Gastrocnemius medialis (tissue), 4 donors: ENCODE measurements at places on chromosomes 2 and 18. TPM values are rescaled to one million over a fixed set of nuclear protein-coding genes. Genes with fewer than 3 reads are reported as not detected.

MARCO gene
- 3.2 TPM for total RNA-seq

DNA sequence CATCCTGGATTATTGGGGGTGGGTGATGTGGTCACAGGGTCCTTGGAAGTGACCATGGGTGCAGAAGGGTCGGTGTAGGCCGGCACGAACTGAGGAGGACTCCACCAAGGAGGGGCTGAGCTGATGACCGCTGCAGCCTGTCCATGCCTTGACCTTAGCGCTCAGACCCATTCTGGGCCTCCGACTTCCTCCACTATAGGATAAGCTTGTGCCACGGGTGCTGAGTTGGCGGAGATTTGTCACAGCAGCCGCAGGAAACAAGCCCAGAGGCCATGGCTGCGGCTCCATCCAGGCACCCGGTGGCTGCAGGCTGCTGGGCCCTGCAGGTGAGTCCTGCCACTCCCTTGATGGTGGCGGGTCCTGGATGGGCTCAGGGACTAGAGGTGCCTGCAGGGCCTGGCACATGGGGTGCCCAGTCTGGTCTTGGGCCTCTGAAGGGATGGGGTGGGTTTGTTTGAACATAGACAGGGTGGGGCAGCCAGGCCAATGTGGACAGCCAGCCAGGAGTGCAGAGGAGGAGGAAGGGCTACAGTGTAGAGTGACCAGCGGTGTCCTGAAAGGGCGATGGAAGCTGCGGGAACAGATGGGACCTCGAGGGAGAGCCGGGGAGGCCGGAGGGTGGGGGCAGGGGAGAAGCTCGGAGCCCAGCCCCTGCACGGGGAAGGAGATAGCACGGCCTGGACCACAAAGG, 84.8 kb downstream of the SEPTIN10 start:
- H3K36me3 ChIP-seq, result no peaks in the 10 kb centered on the region
- no peaks in the 10 kb centered on the region for H3K27me3 ChIP-seq
- H3K4me3 ChIP-seq, result no peak overlapping the region
- H3K27ac ChIP-seq, result no peak overlapping the region

GRCh38 chr2:59892398-59892797, 661.1 kb downstream of the BCL11A start:
- H3K36me3 ChIP-seq, result no peaks in the 10 kb centered on the region
- DNase-seq, result no peak
- no peak overlapping the region for H3K27ac ChIP-seq
- H3K4me3 ChIP-seq, result no peak overlapping the region
- H3K27me3 ChIP-seq, result no peaks in the 10 kb centered on the region

GRCh38 chr2:143839456-143839855, 680.5 kb downstream of the ZEB2 start:
- H3K27ac ChIP-seq, result no peak overlapping the region
- H3K4me1 ChIP-seq, result no peaks in the 10 kb centered on the region
- H3K36me3 ChIP-seq, result no peaks in the 10 kb centered on the region

- no peak overlapping the region for H3K4me3 ChIP-seq
- H3K27ac ChIP-seq, result no peak overlapping the region
- no peaks in the 10 kb centered on the region for H3K36me3 ChIP-seq
- no peaks in the 10 kb centered on the region for H3K4me1 ChIP-seq
Observed at GRCh38 chr2:147607379-147607778, 237.4 kb upstream of the ACVR2A start.

DNA sequence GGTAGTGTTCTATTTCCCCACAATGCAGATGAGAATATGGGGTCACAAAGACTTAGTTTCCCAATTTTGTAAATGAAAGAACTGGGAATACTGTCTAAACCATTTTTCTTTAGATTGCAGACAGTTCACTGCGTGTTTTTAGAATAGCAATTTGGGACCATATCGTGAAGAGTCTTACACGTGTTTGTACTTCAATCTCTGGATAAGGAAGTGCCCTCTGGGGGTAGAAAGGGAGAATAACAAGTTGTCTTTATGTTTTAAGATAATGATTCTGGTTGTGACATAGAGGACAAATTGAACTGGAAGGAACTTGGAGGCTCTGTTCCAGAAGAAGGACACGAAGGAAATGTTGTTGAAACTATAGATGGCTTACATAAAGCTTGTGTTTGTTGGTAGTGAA, 457.7 kb downstream of the CBLN2 start:
- no peak for DNase-seq
- no peaks in the 10 kb centered on the region for H3K27me3 ChIP-seq
- H3K4me1 ChIP-seq, result no peaks in the 10 kb centered on the region
- no peak overlapping the region for H3K27ac ChIP-seq
